ENCODE measurements at places on chromosomes 5 and 9. TPM values are rescaled to one million over a fixed set of nuclear protein-coding genes. Genes with fewer than 3 reads are reported as not detected.

The TTC23L gene
- polyA plus RNA-seq = 1.7 TPM

The SQSTM1 gene
- 727 TPM for polyA plus RNA-seq

The C5orf46 gene
- polyA plus RNA-seq = 2.7 TPM

The RGS7BP gene
- not detected for polyA plus RNA-seq

The ZNF618 gene
- polyA plus RNA-seq = 14.0 TPM

The FPGS gene
- 48.5 TPM for polyA plus RNA-seq

The SLC44A1 gene
- 31.3 TPM for polyA plus RNA-seq

The IL5 gene
- not detected for polyA plus RNA-seq

The GGTA1 gene
- 0.77 TPM for polyA plus RNA-seq

The ALDH1A1 gene
- 201 TPM for polyA plus RNA-seq

The CLIC3 gene
- 45.0 TPM for polyA plus RNA-seq

The SLC1A3 gene
- polyA plus RNA-seq = 39.6 TPM

The SLC12A2 gene
- polyA plus RNA-seq = 20.7 TPM

The TMEM215 gene
- polyA plus RNA-seq = not detected
